ENCODE measurements at places on chromosomes 1 and 21.

DNA sequence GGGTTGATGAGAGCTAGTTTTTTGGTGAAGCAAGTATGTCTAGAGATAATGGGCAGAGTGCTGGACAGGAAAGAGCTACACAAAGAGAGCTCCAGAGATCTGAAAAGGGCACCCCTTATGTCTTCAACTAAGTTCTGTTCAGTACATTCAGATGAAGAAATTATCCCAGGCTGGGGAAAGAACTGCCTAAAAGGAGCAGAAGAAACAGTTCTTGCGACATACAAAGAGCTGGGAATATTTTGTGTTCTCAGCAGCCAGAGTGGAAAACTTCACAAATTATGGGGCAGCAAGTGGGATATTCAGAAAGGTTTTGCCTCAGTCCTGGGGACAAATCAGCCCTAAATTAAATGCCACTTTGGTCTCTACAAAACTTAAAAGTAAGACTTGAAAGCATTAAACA is 17.4 kb upstream of the CCN1 start:
- no peak overlapping the region for H3K27ac ChIP-seq
- no peaks in the 10 kb centered on the region for H3K4me1 ChIP-seq
- no peak overlapping the region for H3K4me3 ChIP-seq

GRCh38 chr1:248824701-248825100 is 1.0 kb downstream of the SH3BP5L start:
- H3K27ac ChIP-seq = no peak overlapping the region
- peak overlapping the region; percentile 75 for H3K4me3 ChIP-seq
- no peaks in the 10 kb centered on the region for H3K36me3 ChIP-seq
- H3K27me3 ChIP-seq = no peaks in the 10 kb centered on the region
- DNase-seq = no peak

GRCh38 chr1:67308136-67308535 is 463 bp downstream of the IL12RB2 start:
- H3K36me3 ChIP-seq = no peaks in the 10 kb centered on the region
- peak overlapping the region; percentile 28 for H3K4me3 ChIP-seq
- DNase-seq = no peak
- peaks cover 13% of the 10 kb centered on the region for H3K4me1 ChIP-seq
- H3K27me3 ChIP-seq = peaks cover 4% of the 10 kb centered on the region

DNA sequence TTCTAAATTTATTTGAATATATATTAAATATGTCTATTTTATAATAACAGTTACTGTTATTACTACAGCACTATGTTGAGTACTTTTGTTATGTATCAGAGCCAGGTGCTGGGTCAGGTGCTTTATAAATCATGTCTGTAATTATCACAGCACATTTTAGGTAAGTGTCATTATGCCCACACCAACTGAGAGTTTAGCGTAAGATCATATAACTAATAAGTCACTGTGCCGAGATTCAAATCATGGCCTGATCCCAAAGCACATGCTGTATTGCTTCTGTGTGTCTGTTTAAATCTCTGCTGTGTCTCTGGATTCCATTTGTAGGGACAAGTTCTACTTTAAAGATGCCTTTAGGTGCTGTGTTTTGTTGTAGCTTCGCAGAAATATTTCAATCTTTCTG is 1.9 kb downstream of the GPSM2 start:
- no peak overlapping the region for H3K27ac ChIP-seq
- H3K4me3 ChIP-seq = no peak overlapping the region
- DNase-seq = no peak
- peaks cover 7% of the 10 kb centered on the region for H3K4me1 ChIP-seq

GRCh38 chr1:226887006-226887405 is 16.6 kb downstream of the PSEN2 start:
- peaks cover 6% of the 10 kb centered on the region for H3K4me1 ChIP-seq
- H3K4me3 ChIP-seq = no peak overlapping the region
- H3K27me3 ChIP-seq = no peaks in the 10 kb centered on the region

GRCh38 chr1:1806890-1807289 is 28.6 kb upstream of the NADK start:
- H3K4me3 ChIP-seq = no peak overlapping the region
- H3K27ac ChIP-seq = no peak overlapping the region
- no peaks in the 10 kb centered on the region for H3K27me3 ChIP-seq
- H3K4me1 ChIP-seq = no peaks in the 10 kb centered on the region
- no peak for DNase-seq

DNA sequence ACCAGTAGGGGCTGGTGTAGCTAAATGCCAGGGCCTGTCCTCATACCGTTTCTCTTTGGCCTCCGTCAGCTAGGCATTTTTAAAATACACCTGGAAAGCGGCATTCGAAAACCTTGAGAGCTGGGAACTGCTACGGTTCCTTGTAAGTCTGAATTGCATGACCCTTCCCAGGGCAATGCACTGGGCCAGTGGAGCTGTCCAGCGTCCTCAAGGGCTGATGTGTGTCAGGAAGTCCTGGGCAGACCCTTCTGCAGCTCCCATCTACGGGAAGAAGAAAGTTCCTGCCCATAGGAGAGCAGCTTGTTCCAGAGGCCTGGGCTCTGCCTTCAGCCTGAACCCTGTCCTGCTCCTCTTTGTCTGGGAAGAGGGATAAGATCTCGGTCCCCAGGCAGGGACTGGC is 34.1 kb downstream of the UBASH3A start:
- H3K36me3 ChIP-seq = no peaks in the 10 kb centered on the region
- DNase-seq = no peak
- H3K4me3 ChIP-seq = no peak overlapping the region
- H3K4me1 ChIP-seq = peaks cover 7% of the 10 kb centered on the region
- no peak overlapping the region for H3K27ac ChIP-seq

- H3K4me3 ChIP-seq = no peak overlapping the region
- H3K36me3 ChIP-seq = no peaks in the 10 kb centered on the region
- no peaks in the 10 kb centered on the region for H3K4me1 ChIP-seq
- no peak for DNase-seq
These were observed 304.6 kb downstream of the DISC1 start for GRCh38 chr1:231931146-231931545.

DNA sequence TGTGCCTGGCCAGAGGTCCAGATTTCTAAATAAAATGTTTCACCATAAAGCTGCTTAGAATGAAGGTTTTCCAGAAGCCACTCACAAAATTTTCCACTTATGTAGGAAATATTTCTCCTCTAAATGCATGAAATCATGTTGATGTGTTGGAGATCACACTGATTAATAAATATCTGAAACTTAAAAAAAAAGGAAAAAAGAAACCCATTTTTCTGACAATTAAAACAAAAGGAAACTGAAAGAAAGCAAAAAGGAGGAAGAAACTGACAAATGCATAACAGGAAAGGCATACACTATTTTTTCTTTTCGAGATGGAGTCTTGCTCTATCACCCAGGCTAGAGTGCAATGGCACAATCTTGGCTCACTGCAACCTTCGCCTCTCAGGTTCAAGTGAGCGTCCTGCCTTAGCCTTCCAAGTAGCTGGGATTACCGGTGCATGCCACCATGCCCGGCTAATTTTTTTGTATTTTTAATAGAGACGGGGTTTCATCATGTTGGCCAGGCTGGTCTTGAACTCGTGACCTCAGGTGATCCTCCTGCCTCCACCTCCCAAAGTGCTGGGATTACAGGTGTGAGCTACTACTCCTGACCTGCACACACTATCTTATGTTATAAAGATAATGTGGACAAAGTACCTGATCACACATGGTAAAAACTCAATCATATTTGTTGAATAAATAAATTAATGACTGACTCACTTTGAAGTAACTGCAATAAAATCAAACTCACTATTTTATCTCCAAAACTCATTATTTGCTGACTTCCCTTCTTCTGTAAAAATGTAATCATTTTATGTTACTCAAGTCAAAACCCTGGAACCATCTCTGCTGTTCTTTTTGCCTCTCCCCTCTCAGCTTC is 149.8 kb upstream of the NR5A2 start:
- H3K27ac ChIP-seq = no peak overlapping the region
- no peak for DNase-seq
- H3K27me3 ChIP-seq = no peaks in the 10 kb centered on the region
- no peak overlapping the region for H3K4me3 ChIP-seq
- no peaks in the 10 kb centered on the region for H3K4me1 ChIP-seq

DNA sequence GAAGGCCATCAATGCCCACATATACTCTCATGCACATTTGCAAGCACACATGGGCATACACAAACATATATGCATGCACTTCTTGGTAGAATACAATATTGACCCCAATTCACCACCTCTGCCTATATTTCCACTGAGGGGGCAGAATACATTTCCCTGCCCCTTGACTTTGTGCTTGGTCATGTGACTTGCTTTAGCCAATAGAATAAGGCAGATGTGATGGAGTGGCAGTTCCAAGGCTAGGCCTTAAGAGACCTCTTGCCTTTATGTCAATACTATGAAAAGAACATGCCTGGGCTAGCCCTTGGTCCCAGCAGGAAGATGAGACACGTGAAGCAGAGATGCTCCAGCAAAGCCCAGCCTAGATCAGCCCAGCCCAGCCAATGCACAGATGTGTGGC is 66.0 kb upstream of the GRIK3 start:
- no peaks in the 10 kb centered on the region for H3K36me3 ChIP-seq
- no peak overlapping the region for H3K27ac ChIP-seq
- DNase-seq = no peak

DNA sequence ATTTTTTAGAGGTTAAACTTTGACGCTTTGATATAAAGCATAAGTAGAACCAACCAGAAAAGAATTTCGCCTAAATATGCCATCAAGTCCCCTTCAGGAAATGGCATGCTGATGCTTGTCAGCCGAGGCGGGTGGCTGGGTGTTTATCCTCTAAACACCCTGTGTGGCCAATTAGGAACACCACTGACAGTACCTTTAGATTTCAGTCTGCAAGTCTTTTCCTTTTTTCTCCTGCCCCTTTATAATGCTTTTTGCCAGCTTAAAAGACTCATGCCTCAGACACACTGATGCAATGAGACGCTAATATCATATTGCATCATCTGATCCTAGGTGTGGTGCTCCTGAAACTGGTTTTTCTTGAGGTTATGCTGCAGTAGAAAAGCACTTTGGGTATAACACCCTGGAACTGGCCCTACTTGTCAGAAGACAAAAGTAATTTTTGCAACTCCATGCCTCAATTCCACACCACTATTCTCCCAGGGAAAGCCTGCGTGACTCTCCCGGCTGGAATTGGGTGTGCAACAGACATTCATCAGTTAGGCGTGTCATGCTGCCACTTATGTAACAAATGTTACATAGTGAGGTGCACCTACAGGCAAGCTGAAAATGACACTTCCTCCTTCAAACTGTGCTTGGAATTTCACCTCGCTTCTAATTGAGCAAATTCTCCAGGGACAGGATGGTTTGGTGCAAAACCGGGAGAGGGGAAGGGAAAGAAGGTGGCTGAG is 2.0 kb upstream of the RCC2 start:
- no peak for DNase-seq
- no peaks in the 10 kb centered on the region for H3K36me3 ChIP-seq
- H3K4me3 ChIP-seq = no peak overlapping the region
- no peaks in the 10 kb centered on the region for H3K4me1 ChIP-seq

DNA sequence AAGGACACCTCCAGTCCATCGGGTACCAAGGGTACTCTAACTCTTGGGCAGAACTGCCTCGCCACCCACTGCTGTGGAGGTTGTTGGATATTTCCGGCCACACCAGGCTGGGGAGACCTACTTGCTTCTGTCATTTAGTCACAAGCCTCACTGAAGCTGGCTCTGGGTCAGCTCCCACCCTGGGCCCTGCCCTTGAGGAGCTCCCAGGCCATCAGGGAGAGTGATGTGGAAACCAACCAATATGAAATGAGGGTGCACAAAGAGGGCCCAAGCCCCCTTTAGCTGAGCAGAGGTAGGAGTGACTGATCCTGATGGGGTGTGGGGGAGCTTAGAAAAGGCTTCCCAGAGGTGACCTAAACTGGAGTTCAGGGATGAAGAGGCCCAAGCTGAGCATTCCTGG is 19.6 kb downstream of the PARS2 start:
- DNase-seq = no peak
- no peak overlapping the region for H3K27ac ChIP-seq
- H3K36me3 ChIP-seq = peaks cover 33% of the 10 kb centered on the region
- no peaks in the 10 kb centered on the region for H3K4me1 ChIP-seq
- H3K27me3 ChIP-seq = no peaks in the 10 kb centered on the region

DNA sequence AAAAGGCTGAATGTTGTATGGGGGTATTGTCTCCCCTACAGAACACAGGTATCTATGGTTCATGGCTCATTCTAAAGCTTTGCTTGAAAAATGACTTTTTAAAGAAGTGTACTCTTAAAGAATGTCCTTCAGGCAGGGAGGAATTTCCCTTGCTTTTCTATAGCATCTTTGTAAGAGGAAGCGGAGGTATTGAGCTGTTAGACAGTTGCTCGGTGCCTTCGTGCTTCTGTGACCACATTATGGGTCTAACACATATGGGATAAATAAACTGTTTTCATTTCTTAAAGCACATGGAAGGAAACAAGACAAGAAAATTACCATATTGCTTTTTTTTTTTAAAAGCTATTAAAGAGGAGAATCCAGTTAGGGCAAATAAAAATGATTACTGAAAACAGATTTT is 182.9 kb downstream of the NTNG1 start:
- H3K27me3 ChIP-seq = no peaks in the 10 kb centered on the region
- DNase-seq = no peak
- H3K27ac ChIP-seq = no peak overlapping the region
- H3K4me1 ChIP-seq = no peaks in the 10 kb centered on the region

DNA sequence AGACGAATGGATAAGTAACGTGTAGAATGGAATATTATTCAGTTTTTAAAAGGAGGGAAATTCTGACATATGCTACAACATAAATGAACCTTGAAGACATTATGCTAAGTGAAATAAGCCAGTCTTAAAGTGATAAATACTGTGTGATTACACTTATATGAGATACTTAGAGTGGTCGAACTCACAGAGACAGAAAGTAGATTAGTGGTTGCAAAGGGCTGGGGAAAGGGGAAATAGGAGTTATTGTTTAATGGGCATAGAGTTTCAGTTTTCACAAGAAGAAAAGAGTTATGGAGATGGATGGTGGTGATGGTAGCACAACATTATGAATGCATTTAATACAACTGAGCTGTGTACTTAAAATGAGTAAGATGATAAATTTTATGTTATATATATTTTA is 14.7 kb upstream of the AHCYL1 start:
- DNase-seq = no peak
- no peaks in the 10 kb centered on the region for H3K36me3 ChIP-seq
- H3K4me1 ChIP-seq = no peaks in the 10 kb centered on the region
- H3K4me3 ChIP-seq = no peak overlapping the region

- no peaks in the 10 kb centered on the region for H3K4me1 ChIP-seq
- H3K27ac ChIP-seq = no peak overlapping the region
- no peak for DNase-seq
- peaks cover 16% of the 10 kb centered on the region for H3K27me3 ChIP-seq
These were observed 10.0 kb upstream of the OLIG2 start for GRCh38 chr21:33015756-33016155.

DNA sequence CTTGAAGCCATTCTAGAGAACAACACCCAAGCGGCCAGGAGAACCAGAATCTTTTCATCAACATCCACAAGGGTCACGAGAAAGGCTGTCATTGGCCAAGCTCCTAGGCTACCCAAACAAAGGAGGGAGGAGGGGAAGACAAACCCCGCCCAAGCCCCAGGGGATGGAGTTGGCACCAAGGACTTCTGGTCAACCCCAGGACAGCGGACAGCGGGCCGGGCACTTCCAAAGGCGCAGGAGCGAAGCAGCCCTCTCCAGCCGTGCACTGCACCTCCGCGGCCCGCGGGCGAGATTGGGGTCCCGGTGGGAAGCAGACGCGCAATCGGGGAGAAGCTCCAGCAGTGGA is at the start of gene CLIC6:
CLIC6 (plus strand) TSS at position 192 of the 346 bp plus-strand sequence. CDS start 395 bp downstream, outside the sequence.
- no peaks in the 10 kb centered on the region for H3K36me3 ChIP-seq
- peak within 1 kb of the TSS; percentile 55 for H3K27ac ChIP-seq
- H3K27me3 ChIP-seq = no peaks in the 10 kb centered on the region
- H3K4me1 ChIP-seq = no peaks in the 10 kb centered on the region
- peak within 1 kb of the TSS; percentile 61 for H3K4me3 ChIP-seq
